ENCODE measurements at places on chromosomes 6 and 20. TPM values are rescaled to one million over a fixed set of nuclear protein-coding genes. Genes with fewer than 3 reads are reported as not detected.

DNA sequence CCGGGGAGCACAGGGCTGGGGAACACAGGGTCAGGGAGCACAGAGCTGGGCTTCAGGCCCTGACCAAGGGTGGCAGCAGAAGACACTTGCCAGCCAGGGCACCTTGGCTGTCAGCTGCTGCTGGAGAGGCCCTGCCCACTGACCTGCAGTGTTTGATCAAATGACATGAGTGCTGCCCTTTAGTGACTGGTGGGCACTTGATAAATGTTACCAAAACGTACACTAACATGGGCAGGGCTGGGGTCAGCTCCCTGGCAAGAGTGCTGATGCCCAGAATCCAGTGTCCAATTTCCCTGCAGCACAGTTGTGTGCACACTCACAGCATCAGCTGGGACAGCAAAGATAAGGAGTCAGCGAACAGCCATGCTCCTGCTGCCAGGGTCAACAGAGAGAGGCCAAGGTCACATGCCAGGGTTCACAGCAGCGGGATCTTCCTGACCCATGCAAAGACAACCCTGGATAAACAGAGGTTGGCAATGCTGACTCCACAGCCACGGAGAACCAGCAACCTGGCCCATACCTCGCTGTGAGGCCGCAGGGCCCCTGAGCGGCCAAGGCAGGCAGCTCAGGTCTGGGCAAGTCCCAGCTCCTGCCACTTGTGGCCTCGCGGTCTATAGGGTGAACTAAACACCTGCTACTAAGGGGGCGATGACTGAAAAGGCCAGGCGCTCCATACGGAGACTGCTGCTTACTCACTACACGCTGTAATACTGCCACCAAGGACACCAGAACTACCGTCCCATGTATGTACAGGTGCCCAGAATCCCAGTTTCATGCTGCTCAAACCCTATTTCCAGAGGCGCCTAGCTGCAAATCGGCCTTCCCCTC is 46.3 kb downstream of the NINL start:
- DNase-seq, result no peak

DNA sequence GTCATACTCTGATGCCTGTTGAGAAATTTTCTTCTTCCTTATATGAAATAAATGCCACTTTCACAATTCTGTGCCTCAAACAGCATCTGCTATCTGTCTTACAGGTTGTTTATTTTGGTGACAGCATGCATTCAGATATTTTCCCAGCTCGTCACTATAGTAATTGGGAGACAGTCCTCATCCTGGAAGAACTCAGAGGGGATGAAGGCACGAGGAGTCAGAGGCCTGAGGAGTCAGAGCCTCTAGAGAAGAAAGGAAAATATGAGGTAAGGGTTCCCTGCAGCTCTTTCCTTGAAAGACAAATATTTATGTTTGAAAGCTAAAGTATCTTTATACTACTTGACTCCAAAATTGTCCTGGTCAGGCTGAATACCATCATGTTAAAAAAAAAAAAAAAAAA is 15.8 kb downstream of the TSPYL4 start:
- peak; percentile 63 for DNase-seq

DNA sequence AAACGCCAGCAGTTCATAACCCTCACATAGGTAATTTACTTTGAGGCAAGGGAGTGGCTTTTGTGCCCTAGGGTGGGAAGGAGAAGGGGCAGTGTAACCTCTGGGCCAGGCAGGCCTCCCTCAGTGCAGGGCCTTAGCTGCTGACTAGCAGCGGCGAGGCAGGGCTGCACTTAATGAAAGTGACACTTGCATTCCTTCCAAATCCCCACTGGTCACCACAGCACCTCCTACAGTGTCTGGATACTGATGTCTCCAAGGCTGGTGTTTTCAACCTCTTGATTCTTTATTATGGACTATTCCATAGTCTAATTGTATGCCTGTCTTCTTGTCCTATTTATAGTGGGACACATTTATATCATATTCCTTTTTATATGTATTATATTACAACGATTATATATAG is 152.7 kb downstream of the LY86 start:
- DNase-seq, result no peak

The RARS2 gene
- total RNA-seq, result 56.9 TPM

The PI16 gene
- total RNA-seq, result under 0.01 TPM
